COLO829 (cell line): ENCODE measurements at places on chromosomes 2 and 18.

GRCh38 chr2:62706721-62707521 lies 1.4 kb downstream of the EHBP1 start:
- DNase-seq = no peak

DNA sequence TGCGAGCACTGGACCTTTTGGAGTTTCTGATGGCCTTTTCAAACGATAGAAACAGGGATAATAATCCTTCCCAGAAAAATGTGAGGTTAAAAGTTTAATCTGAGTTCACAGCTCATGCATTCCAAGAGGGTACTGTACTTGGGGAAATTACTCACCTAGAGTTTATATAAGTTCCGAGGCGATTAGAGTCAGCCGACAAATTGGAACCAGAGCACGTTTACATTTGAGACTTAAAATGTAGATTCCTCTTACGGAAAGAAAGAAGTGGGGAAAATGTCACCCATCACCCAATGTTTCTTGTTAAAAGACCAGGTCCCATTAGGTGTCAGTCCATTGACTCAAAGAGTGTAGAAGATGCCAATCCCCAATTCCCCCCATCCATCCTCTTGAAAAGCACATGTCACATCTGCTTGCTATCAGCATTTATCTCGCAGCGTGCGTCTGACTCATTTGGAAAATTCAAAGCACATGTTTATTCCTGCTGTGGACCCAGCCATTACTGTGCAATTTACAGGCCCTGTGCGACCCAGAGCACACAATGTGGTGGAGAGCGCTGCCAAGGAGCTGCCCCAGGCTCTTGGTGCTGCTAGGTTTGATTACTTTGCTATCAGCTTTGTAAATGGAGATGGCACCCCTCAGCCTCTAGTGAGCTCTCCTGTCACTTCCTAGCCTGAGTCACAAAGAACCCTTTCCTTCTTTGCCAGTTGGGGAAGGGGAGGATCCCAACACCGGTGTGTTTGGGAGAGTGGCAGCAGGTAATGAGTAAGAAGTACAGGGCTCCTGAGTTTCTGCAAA lies 104.8 kb downstream of the COLEC12 start:
- no peak for DNase-seq

GRCh38 chr18:37714691-37715090 lies 149.1 kb upstream of the CELF4 start:
- DNase-seq = no peak

DNA sequence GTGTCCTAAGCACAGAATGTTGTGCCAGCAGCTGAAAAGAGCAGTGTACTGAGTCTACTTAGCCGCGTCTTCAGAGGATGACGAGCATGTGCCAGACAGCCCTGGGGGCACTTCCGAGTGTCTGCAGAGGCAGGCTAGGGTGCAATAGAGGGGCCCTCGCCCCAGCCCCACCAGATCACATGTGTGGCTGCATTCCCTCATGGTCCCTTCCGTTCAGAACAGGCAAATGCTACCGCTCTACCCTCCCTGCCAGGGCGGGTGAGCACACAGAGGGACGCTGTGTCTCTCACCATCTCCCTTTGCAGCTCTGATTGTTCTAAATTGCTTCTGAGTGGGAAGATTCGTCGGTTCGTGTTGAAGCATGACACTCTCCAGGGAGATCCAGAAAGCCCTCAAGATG lies 212.2 kb upstream of the RAB12 start:
- no peak for DNase-seq
